ENCODE measurements at places on chromosomes 3 and 15.

- DNase-seq, result no peak
Observed at GRCh38 chr3:25191673-25192072, 236.4 kb upstream of the RARB start.

GRCh38 chr15:46265664-46266347 lies 631.0 kb downstream of the SQOR start:
- no peak for DNase-seq

- no peak for DNase-seq
Observed at GRCh38 chr15:58676766-58677165, 72.7 kb downstream of the ADAM10 start.

DNA sequence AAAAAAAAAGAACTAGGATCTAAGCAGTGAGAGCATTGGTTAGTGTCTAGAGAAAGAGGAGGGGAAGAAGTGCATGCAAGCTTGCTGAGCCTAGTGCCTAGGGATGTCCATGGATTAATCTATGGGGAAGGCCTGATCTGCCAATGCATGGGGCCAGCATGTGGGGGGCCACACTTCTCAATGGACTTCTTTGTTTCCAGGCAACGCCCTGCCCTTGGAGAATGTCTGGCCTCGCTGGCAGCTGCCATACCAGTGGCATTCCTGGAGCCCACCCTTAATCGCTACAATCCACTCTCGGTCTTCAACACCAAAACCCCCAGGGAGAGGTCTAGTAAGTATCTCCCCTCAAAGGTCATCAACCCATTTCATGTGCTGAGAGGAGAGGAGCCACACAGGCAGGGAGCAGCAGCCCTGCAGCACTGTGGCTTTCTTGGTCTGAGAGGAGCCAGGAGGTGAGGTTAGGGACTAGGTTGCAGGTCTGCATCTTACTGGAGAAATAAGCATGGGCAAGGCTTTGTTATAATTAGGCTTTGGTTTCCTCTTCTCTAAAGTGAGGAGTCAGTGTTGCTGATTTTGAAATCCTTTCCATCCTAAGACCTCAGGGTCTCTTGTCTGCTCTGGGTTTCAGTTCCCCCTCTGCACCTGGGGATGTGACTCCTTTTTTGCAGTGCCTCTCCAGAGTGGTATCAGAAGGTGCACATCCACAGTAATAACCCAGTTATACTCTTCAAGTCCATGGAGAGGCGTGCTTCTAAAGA lies 188.1 kb upstream of the CHRM5 start:
- no peak for DNase-seq

GRCh38 chr3:48546203-48546829 lies 10.3 kb downstream of the PFKFB4 start:
- no peak for DNase-seq

GRCh38 chr3:39209329-39209970 lies 17.1 kb upstream of the XIRP1 start:
- no peak for DNase-seq

- no peak for DNase-seq
Observed at GRCh38 chr15:45603881-45604280, 16.7 kb downstream of the BLOC1S6 start.

DNA sequence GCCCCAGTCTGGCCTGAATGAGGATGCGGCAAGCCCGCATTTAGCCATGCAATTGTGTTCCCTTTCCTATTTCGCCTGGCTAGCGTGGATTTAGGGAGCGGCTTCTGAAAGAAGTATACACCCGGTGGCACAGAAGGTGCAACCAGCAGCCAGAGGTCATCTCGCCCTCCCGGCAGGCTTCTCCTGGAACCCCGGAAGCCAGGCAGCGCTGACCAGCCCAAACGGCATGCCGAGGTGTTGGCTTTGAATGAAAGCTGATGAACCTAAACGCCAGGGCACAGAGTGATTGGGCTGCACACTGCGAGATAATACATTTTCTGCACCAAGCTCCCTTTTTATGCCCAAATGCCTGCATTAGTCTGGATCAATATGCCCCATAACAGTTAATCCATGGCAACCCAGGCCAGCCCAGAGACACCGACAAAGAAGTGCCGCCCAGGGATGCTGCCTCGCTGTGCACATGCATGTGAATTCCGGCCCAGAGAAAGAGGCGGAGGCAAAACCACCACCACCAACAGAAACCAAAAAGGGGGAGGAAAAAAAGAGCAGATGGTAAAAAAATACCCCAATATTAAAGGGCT lies 1.4 kb downstream of the SRGAP3 start:
- no peak for DNase-seq

DNA sequence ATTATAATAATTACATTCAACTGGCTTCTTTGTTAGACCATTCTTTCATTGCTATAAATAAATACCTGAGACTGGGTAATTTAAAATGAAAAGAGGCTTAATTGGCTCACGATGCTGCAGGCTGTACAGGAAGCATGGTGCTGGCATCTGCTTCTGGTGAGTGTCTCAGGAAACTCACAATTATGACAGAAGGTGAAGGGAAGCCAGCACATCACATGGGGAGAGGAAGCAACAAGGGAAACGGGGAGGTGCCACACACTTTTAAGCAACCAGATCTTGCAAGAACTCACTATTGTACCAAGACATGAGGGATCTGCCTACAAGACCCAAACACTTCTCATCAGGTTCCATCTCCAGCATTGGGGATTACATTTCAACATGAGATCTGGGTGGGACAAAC lies 413.1 kb upstream of the ARRDC4 start:
- no peak for DNase-seq

DNA sequence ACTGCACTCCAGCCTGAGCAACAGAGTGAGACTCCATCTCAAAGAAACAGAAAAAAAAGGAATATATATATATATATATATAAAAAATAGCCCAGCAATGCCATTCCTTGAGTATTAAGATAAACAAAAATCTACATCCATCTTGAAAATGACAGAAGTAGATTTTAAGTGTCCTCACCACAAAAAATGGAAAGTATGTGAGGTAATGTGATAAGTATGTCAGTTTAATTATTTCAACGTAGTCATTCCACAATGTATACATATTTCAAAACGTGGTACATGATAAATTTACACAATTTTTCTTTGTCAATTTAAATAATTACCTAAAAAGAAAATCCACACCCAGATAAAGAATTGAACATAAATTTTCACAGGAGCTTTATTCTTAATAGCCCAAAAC lies 54.9 kb downstream of the HCN4 start:
- DNase-seq, result no peak

Measured in stimulated activated CD4-positive, alpha-beta T cell treated with anti-CD3 and anti-CD28 coated beads, TNF-alpha, amount 100 ng/mL, for 4 hours (primary cell).